ENCODE measurements at places on chromosomes 3 and 15.

DNA sequence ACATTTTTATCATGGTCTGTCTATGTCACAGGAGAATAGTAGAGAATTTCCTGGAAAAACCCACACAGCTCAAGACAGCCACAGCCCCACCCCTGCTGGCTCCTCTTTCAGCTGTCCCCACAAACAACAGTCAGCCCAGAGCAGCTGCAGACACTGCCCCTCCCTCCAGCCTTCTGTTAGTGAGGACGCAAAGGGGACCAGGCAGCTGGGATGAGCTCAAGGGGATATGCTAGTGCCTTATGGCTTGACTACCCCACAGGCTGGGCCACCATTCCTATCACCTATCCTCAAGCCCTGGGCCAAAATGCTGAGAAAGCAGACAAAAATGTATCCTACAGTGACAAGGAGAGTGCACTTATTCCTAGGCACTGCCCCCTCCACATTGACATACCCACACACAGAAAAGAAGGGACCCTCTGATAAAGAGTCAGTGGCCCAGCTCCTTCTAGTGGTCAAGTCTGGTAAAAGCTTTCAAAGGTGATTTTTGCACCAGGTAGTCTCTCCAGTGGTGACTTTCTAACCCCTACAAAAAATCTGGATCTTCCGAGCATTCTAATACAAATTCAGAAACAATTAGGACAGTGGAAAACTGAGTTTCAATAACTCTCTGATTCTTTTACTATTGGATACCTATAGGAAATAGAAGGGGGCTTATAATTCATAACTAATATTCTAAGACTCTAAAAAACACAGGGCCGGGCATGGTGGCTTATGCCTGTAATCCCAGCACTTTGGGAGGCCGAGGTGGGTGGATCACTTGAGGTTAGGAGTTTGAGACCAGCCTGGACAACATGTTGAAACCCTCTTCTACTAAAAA is 3.0 kb upstream of the MAP1A start:
- no peak for DNase-seq

GRCh38 chr3:87073496-87074145 is 82.7 kb upstream of the VGLL3 start:
- DNase-seq, result no peak

DNA sequence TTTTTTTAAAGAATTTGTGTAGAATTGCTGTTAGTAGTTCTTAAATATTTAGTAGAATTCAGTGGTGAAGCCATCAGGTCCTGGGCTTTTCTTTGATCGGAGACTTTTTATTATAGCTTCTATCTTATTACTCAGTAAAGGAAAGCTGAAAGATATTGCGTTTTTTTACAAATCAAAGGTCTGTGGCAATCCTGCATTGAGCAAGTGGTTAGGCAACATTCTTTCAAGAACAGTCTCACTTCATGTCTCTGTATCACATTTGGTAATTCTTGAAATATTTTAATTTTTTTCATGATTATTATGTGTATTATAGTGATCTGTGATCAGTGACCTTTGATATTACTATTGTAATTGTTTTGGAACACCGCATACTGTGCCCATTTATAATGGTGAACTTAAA is 140.8 kb downstream of the UNC13C start:
- DNase-seq, result no peak

GRCh38 chr3:122800706-122801237 is 5.9 kb downstream of the SLC49A4 start:
- no peak for DNase-seq

GRCh38 chr3:44013967-44014366 is 227.7 kb upstream of the TOPAZ1 start:
- DNase-seq, result no peak

GRCh38 chr3:170058127-170058526 is 20.3 kb downstream of the GPR160 start:
- DNase-seq, result no peak

GRCh38 chr3:113136071-113136470 is 75.3 kb upstream of the BOC start:
- no peak for DNase-seq

DNA sequence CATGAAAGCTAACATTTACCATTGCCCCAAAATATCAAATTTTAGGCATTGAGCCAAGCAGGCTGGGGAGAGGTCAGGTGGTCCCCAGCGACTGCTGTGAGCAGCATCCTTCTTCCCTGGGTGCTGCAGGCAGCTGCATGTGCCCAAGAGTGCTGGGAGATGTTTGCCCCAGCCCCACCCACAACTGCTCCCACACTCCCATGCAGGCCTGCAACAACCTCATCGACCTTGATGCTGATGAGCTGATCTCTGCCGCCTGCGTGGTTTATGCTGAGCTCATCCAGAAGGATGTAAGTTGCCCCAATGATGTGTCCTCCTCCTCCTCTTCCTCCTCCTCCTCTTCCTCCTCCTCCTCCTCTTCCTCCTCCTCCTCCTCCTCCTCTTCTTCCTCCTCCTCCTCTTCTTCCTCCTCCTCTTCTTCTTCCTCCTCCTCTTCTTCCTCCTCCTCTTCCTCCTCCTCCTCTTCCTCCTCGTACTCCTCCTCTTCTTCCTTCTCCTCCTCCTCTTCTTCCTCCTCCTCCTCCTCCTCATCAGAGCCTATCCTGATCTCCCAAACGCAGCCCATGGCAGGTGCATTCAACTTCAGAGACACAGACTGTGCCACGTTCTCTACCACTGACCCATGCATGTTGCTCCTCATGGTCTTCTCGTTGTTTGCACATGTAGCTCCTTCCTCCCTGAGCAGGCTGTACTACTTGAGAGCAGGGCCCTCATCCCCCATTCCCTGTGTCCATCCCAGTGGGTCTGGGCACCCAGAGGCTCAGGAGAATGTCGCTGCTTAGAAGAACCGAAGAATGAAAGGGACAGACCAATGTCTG is 15.1 kb downstream of the TBC1D21 start:
- DNase-seq, result no peak

GRCh38 chr3:159560214-159560979 is 428.2 kb upstream of the IL12A start:
- no peak for DNase-seq

GRCh38 chr3:194396859-194397756 is 2.0 kb downstream of the GP5 start:
- no peak for DNase-seq

DNA sequence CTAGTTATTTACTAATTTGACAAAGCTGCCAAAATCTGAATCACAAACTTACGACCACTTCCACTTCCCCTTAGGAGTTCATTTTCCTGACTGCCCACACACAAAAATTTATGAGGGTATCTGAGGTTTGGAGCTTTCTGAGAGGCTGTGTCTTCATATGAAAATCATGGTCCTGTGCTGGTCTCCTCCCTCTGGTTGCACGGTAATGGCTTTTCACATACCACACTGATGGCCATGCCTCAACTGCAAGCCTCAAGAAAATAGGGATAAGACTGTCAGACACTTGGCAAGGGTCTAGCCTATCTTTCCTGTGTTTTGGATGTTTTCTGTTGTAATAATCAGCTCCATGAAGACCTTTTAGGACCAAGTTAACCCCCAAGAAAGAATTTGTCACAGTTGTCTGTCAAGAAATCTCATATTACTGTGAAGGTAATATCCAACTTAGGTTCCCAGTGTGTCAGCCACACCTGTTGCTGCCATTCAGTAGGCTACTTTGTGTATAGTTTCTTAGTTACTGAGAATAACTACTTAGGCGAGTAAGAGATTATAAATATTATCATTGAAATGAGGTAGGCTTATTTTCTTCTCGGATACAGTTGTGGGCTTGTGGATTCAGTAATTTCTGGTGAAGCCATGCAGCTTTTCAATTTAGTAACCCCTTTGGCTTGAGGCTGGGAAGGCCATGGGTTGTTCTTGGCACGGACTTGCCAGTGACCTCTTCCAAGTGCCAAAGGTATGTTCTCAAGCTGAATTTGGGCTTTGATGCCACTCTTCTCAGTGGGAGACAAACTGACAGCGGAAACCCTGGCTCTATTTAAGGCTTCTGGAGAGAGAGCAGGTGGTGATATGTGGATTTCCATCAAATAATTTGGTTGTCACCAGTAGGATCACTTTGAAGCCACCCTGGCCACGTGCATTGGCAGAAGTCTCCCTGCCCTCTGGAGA is 101.1 kb downstream of the RYR3 start:
- DNase-seq, result no peak

DNA sequence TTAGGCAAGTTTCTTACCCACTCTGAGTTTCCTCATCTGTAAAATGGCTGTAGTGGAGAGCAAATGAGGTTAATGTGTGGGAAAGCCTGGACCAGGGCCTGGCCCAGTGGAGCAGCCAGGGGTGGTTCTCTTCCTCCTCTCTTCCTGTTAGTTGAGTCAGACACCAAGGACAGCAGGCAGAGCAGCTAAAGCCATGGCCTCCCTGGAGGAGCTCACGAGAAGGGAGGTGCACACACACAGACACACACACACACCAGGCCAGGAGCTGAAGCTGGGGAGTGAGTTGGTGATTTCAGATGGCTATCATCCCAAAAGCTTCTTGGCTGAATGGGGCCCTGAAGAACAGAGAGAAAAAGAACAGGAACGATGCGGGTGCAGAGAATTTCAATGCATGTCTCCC is 33.2 kb upstream of the TSPAN3 start:
- no peak for DNase-seq

- no peak for DNase-seq
Measured at GRCh38 chr15:63860555-63860954, 26.8 kb upstream of the HERC1 start.

GRCh38 chr3:45646051-45646585 is 43.1 kb upstream of the SACM1L start:
- DNase-seq, result no peak

DNA sequence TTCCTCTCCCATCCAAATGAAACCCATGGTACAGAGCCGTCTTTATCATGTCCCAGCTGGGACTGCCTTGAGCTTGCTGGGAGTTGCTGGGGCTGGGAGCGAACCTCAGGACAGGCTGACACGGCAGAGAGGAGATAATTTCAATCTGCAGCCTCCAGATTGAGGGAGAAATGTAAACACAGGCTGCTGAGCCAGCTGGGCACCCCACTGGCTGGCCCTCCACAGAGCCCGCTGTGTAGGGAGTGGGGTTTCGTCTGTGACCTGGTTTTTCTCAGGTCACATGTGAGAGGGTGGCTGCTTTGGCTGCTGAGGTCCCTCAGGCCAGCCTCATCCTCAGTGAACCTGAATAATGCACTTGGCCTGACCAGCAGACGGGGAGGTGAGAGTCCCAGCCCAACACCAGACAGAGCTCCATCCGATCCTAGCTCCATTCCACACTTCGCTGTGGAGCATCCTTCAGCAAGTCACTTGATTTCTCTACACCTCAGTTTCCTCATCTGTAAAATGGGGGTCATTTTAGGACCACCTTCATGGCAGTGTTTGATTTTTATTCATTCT is 121.6 kb upstream of the MRPS22 start:
- no peak for DNase-seq

- DNase-seq, result no peak
Measured at GRCh38 chr3:186142393-186142932, 33.6 kb upstream of the ETV5 start.

DNA sequence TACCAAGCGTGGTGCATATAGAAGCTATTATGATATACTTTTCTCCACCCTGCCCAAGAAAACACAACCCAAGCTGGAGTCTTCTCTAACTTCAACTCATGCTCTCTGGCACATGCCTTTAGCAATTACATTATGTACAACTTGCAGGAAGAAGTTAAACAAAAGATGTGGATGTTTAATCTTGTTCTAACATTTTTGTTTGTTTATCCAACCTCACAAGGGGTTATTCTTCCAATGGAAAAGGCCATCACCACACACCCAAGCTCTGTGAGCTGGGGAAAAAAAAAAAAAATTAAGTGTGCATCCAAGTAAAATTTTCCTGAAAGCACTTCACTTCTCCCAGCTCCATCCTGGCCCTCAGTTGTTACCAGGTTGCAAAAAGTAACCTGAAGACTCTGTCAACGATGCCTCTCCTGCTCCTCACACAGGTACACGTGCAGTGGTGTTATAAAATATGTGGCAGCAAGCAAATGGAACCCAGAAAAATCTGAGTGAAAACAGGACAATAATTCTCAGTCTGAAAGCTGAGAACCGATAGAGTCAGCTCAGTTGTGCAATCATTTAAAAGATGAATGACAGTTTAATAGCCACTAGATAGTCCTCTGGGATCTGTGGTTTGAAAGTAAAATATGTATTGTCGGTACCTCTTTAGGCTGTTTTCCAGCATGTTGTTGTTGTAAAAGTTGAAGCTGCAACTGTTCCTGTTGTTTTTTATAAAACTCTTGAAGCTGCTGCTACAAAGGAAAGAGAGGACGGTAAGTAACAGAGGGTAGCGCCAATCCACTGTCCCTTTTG is 531.4 kb downstream of the FOXP1 start:
- DNase-seq, result no peak

DNA sequence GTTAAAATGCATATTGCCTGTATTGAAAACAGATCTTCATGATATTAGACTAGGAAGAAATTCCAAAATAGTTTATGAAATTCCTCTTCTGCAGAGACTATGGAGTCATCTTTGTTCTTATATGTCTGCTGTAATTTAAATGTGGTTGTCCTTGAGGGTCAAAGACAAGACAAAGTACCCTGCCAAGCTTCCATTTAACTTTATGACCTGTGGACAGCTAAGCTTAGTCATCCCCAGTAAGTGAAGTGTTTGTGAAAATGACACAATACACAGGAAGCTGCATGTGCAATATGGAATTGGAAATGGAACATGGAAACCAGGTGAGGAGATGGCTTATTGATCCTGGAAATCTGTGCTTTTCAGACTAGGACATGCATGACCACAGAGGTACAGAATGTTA is 68.5 kb upstream of the GBE1 start:
- DNase-seq, result no peak

DNA sequence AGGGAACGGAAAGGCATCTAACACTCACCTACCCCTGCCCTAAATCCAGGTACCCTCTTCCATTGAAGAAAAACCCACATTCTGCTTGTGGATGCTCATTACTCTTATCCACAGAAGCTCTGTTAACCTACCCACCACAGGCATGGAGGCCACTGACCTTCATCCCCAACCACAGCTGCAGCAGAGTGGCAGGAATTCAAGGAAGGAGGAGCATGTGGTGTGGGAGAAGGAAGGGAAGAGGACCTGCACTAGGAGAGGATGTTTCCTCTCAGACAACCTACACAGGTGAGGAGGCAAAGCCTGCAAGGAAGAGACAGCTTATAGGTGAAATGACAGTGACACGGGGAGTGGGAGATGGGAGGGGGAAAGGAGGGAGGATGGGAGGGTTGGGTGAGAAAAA is 192.5 kb upstream of the TSC22D2 start:
- no peak for DNase-seq

DNA sequence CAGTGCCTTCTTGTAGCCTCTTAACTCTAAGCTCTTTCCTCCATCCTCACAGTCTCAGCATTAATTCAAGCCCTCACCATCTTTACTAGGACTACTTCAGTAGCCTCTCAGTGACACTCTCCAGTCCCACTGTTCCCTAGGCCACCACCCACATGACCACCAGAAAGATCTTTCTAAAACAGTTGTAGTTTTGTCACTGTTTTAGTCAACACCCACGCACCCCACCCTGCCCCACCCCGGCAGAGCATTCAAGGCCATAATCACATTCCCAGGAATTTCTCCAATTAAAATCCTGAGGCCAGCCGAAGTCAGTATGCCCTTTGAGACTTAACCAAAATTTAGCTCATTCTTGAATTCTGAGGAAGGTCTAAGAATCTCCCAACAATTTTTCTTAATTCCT is 31.2 kb upstream of the PSMD6 start:
- DNase-seq, result no peak
